ENCODE measurements at places on chromosomes 3 and 15.

DNA sequence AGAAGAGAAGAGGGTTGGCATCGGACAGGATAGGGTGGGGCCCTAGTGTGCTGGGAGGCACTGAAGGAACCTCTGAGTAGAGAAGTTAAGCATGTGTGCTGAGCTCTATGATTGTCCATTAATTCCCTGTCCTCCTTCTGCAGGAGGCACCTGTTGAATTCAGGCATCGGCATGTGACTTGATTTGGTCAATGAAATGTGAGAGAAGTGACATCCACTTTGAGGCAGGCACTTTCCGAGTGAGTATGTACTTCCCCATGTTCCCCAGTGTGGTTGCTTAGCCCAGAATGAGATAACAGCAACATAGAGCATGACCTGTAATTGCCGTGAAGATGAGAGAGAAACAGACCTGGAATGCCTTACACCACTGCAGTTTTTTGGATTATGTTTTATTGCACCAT lies 224.8 kb downstream of the RPLP1 start:
- DNase-seq: no peak

DNA sequence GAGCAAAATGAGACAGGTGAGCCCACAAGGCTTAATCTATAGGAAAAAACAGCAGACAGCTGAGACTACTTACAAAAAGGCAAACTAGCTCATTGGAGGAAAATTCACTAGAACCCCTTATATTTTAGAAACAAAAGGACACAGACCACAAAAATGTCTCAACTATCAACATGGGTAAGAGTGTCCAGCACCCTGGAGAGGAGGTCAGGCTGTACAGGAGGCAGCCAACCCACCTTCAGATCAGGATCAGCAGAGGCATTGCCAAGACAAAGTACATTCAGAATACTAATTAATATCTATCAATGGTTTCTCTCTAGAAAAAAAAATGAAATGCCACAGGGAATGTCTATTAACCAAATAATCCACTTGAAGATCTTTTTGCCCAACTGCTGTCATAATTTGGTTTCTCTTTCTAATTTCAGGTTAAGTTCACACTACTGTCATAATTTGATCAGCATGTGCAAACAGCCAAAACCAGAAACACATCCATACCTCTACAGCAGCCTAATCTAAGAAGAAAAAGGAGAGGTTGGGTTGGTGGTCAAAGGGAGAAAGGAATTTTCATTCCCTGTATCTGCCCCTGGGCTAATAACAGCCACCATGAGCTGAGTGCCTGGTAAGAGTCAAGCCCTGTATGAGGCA lies 26.0 kb upstream of the THBS1 start:
- DNase-seq: no peak

- no peak for DNase-seq
These were observed 11.9 kb upstream of the PKM start for GRCh38 chr15:72242775-72243370.

DNA sequence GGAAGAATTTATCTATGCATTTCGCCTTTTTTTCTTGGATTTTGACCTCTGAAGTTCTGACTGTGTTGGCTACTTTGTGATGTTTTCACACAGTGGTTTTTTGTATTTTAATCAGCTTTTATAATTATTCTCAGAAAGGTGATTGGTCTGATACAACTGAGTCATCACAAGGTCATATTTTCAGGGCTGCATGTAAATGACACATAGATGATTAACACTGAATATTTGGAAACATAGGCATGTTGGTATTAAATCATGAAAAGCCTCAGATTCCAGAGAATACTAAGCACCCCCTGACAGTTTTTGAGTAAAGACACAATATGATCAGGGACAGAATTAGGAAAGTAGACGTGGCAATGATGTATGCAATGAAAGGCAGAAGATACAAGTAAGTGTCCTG lies 175.5 kb upstream of the SLCO3A1 start:
- no peak for DNase-seq

DNA sequence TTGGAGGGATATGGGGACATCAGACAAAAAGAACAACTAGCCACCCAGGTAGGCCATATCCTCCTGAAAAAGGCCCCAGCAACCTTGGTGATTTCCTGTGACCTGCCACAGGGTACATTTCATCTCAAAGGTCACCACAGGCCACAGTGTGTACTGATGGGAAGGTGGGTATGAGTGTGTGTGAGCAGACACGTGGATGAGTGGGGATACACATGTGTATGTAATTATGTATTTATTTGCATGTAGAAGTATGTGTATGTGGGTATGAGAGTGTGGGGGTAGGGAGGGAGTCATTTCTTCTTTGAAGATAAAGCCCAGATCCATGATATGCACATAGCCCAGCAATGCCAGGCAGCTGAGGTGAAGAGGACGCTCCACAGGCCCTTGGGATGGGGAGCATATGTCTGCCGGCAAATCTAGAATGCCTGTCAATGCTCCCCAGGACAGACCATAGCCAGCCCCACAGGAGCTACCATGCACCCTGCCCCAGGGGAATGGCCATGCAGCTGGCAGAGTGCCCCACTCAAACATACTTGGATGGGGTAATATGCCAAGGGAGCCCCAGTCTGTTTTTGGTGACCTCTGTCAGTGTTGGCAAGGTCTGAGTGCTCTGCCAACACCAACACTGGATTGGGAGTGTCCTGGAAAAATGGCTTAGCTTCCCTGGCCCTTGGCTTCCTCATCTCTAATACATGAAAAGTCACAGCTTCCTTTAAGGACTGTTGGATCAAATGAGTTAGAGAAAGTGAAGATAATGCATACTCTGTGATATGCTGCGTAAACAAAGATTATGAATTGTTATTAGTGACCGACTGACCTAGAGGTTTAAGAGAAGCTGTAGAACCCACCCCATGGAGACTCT lies 42.4 kb downstream of the RAB6B start:
- no peak for DNase-seq

DNA sequence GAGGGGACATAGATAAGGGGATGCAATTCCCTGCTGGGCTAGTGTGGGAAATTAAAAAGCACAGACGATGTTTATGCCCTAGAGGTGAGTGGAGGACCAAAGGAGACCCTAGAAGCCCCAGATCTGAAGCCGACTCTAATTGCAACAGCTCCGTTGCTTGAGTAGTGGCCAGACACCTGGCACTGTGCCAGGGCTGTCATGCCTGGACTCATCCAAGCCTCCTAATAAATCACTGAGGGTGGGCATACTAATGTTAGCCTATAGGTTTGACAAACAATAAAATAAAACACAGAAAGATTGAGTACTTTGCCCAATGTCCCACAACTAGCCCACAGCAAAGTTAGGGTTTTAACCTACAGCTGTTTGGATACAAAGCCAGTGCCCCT lies 25.4 kb upstream of the MRPS22 start:
- DNase-seq: no peak

Data from endothelial cell (in vitro differentiated cells).